ENCODE measurements at places on chromosomes 16 and 17.
A peak's percentile ranks its signal among the peaks of the same experiment; 100 is the strongest.

GRCh38 chr17:78933959-78934568 lies 8.9 kb upstream of the TIMP2 start:
- DNase-seq: no peak

- no peak for DNase-seq
Measured at GRCh38 chr17:4170639-4171280, 27.8 kb downstream of the CYB5D2 start.

DNA sequence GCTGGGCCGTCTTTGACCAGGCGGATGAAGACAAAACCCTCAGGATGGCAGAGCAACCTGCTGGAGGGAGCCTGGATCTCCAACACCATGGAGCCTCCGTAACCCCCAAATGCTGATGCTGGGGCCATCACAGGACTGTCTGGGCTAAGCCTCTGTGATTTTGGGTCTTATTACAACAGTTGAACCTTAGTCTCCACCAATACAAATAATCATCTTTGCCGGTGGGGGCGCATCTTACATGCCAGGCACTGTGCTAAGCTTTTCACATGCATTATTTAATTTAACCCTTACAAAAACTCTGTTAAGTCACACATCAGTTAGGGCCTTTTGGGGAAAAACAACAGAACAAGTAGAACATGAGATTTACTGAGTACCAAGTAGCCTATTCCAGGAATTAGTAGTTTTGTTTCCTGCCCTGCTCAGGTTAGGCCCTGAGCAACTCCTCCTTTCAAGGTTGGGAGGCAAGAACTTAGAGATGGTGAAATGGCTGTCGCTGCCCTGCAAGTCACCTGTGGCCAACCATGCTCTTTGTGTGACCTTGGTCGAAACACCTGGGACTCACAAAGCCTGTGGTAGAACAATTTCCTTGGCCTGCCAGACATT lies 8.9 kb upstream of the ITGAM start:
- DNase-seq: no peak

DNA sequence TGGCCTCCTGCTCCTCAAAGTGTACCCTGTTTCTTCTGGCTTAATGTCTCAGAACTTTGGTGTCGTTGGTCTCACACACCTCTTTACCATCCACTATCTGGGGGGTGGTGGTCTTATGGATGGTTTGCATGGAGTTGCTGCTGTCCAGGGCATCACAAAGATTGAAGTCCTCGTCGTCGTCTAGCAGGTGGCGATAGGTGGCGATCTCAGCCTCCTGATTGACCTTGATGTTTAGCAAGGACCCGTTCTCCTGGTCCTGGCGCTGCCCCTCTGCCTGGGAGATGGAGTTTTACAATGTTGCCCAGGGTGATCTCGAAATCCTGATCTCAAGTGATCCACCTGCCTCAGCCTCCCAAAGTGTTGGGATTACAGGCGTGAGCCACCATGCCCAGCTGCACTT lies 31.1 kb upstream of the HELZ start:
- no peak for DNase-seq

- DNase-seq: peak; percentile 44
Measured at GRCh38 chr16:71542377-71542776, 16.2 kb downstream of the CHST4 start.

DNA sequence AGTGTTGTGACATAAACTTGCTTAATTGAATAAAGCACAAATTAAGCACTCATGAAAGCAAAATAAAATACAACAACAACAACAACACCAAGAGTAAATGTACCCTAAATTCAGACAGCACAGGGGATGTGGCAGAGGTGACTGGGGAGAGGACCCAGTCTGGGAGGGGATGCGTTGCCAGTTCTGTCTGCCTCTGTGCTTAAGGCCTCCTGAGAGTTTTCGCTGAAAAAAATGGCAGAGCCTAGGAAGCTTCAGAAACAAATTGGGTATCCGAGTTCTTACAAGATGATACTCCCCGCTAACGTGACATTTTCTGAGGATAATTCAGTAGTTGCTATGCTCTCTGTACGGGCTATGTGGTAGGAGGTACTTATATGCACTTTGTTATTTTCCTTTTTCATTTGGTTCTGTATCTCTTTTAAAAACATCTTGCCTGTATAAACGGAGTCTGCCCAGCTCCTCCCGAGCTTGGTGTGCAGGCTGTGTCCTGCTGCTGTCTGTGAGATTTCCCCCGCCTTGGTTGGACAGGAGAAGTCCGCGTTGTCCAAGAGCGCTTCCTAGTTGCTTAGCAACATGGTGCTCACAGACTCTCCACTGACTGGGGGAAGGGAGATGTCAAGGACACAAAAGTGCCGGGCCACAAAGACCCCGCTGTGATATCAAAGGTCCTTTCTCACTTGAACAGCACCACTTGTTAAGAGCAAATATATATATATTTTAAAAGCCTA lies 134.2 kb upstream of the CPHXL start:
- DNase-seq: no peak

DNA sequence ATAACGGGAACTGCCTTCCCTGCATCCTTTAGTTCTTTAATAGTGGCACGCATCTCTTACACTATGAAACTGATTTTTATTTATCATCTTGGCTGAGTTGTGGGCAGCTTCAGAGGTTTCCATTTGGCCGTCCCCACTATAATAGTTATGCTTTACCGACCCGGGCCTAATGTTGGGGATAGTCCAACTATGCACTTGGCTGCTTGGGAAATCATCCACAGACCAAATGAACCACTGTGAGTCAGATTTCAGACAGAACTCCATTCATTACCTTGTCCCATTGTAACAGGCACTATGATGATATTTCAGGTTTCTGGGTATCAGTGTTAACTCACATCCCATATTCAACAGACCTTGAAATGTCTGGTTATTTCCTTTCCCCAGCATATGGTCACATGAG lies 6.1 kb upstream of the SLFN5 start:
- DNase-seq: no peak

GRCh38 chr17:29042679-29043538 lies at the start of gene PIPOX:
PIPOX (plus strand) TSS chr17:29043141; CDS start chr17:29043226, 85 bp downstream.
- DNase-seq: peak; percentile 10

- DNase-seq: no peak
Measured at GRCh38 chr16:89150090-89150835, 21.3 kb upstream of the CDH15 start.

DNA sequence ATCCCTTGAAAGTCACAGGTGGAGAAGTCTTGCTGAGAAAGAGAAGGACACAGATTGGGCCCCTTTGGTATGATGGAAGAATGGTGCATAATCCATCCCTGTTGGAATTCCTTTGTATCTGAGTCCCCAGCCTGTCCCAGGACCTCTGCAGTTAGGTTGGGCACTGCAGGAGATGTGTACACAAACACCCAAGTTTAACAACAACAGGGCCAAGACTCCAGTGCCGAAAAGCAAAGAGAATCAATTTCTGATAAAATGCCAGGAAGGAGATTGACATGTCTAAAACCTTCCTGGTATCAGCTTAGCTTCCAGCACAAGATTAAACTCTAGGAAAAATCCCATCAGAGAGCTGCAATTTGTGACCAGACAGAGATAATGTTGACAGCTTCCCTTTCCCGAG lies 32.9 kb downstream of the KATNIP start:
- no peak for DNase-seq

DNA sequence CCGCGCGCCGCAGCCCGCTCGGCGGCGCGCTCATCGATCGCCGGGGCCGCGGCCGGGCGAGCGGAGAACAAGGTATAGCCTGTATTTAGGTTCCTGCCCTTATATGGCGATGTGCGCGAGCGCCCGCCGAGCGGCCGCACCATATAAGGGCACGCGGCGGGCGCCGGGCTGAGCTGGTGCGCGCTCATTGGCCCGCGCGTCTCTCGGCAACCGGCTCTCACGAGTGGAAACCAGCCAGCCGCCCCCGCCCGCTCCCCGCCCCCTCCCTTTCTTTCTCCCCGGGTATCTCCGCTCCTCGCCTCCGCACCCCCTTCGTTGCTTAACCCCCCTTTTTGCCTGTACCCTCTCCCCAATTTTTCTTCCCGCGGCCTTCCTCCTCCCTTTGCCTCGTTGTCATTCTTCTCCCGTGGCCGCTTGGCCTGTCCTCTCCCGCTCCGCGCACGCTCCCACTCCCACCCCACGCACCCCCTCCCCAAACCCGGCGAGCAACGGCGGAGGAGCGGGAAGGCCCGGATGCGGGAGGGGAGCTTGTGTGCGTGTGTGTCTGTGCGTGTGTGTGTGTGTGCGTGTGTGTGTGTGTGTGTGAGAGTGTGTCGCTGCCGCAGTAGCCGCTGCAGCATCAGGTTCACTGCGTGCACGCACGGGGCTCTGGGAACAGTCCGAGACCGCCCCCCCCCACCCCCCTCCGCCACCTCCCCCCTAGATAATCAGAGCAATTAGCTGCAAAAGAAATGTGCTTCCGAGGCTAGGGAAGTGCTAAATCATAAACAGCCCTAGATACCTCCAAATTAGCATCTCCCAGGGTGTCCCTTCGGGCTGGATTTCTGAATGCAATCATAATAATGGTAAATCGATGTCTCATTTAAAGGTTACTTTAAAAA lies 13.5 kb upstream of the CBX8 start:
- DNase-seq: peak; percentile 72

GRCh38 chr16:83717308-83717707 lies 90.5 kb upstream of the HSBP1 start:
- DNase-seq: no peak

DNA sequence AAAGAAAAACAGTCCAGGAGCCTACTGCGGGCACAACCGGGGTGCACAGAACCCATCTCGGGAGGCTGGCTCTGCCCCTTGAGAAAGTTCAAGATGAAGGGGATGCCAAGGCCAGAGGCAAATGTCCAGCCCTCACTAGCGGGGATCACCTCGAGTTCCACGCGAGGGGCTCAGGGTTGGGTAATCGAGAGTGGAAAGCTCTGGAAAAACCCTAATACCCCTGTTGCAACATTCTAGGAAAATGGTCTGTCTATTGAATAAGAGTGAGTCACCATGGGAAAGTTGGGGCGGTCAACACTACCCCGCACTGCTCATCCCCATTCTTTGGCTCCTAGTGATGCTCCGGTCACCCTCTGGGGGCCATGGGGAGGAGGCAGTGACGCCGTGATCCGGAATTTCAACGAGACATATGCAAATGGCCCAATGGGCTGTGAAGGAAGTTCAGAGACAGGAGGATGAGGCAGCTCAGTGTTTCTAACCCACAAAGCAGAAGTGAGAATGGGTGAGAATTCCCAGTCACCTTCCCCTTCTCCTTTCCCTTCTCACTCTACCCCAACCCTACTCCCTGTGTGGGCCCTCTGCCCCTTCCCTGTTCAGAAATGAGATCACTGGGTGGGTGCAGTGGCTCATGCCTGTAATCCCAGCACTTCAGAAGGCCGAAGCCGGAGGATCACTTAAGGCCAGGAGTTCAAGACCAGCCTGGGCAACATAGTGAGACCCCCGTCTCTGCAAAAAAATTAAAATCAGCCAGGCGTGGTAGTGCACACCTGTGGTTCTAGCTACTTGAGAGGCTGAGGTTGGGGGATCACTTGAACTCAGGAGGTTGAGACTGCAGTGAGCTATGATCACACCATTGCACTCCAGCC lies 22.4 kb downstream of the SOCS3 start:
- no peak for DNase-seq
